ENCODE measurements at places on chromosomes 5 and 9.

GRCh38 chr9:86921151-86921923 lies 26.0 kb downstream of the GAS1 start:
- no peak for DNase-seq

GRCh38 chr5:64811050-64811640 lies 42.4 kb downstream of the CWC27 start:
- peak; percentile 42 for DNase-seq

DNA sequence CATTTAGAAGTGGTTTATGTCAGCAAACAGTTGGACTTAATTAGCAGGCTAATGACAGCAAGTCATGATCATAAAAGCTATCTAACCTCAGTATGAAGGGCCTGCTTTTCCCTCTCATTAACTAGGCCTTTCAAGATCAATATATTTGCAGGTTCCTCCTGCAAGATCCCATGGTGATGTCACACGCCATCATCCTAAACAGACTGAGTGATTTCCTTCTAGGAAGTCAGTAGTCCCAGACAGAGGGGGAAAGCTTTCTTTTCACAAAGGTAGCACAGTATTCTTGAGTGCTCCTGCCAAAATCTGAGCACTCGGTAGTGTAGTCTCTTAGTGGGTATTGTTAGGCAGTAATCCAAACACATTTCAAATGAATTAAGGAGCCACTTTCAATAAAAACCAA lies 52.5 kb downstream of the UIMC1 start:
- peak; percentile 1 for DNase-seq

DNA sequence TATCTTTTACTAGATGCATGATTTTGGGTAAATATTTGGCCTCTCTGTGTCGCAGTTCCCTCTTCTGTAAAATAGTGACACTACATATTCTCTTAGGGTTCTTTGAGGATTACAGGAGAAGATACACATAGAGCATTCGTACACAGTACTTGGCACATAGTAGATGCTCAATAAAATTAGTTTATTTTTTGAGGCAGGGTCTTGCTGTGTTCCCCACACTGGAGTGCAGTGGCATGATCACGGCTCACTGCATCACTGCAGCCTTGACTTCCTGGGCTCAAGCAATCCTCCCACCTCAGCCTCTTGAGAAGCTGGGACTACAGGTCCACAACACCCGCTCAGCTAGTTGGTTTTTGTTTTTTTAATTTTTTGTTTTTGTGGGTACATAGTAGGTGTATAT lies 1.6 kb downstream of the SCAI start:
- DNase-seq: no peak

GRCh38 chr5:95583992-95584391 lies 29.1 kb downstream of the ARSK start:
- no peak for DNase-seq

GRCh38 chr9:95261890-95262289 lies 55.6 kb downstream of the FANCC start:
- DNase-seq: no peak

DNA sequence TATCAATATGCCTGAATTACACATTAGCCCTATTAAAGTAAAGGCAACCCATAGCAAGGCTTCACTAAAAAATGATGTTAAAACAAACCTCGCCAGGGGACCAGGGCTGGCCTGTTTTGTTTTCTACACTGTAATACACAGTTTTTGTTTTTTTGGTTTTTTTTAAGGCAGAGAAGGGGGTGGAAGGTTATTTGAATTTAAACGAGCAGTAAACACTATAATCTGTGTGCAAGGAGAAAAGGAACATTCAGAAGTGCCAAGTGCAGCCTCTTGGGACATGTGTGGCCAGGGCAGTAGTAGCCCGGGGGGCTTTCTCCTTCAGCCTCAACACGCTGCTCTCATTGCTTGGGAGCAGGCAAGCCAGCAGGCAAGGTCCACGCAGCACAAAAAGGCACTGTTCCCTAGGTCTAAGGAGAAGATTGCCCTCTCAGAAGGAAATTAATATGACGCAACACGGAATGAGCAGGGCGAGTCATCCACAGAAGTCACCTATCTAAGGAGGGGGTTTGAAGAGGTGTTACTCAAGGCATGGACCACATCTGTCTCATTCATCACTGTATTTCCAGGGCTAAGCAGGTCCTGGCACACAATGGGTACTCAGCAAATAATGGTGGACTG lies 16.2 kb downstream of the SIL1 start:
- no peak for DNase-seq

- no peak for DNase-seq
Observed at GRCh38 chr9:107288701-107289100, 5.6 kb downstream of the RAD23B start.

- no peak for DNase-seq
Observed at GRCh38 chr9:93465855-93466254, 12.5 kb upstream of the FAM120AOS start.

DNA sequence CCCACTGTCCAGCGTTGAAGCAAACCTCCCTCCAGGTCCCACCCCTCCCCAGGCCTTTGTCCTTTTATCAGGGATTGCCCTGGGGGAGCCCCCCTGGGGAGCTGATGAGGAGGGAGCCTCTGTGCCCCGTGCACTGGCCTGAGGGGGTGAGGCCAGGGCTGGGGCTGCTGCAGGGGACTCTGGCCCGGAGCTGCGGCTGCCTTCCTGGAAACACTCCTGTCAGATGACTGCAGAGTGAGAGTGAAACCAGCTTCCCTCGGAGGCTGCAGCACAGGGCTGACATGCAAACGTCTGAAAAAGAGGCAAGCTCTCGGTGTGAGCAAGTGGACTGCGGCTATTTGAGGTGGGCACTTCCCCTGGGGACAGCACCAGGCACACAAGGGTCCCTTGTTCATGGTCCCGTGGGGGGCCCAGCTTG lies 4.6 kb upstream of the TRAF2 start:
- DNase-seq: peak; percentile 82

DNA sequence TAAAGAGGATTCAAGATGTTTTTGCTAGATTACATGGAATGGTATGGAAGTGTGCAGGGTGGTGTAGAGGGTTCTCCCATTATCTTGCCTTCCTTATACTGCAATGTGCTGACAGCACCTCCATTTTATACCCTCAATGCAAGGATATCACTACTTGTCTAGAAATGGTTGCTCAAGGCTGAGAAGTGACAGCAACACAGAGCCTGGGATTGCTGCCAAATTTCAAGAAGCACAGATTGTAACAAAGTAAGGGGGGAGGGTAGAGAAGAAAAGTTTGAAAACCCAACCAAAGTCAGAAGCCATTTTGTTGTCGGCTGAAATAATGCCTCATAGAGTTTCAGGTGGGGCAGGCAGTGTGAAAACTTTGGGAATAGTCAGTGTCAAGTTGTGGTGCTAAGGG lies 29.8 kb downstream of the PCDHAC2 start:
- DNase-seq: no peak

DNA sequence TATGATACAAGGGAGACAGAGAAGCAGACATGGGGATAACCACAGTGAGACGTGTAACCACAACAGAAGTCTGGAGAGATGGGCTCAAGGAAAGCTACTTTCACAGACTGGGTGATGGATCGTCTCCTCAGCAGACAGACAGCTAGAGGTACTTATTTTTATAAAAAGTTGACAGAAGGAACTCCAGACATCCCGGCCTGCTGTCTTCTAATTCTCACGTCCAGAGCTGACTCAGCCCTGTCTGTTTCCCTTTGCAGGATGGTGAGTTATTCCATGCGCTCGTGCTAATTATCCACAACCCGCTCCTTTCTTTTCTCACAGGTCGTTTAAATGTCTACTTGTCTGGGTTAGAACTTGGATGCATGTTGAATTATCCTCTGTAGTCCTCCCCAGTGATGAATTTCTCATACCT lies 304.5 kb downstream of the CWC27 start:
- peak; percentile 15 for DNase-seq

GRCh38 chr5:5765066-5765850 lies 342.8 kb downstream of the ICE1 start:
- DNase-seq: no peak

- DNase-seq: peak; percentile 44
Observed at GRCh38 chr5:122101636-122102285, 23.7 kb upstream of the LOX start.

- no peak for DNase-seq
Observed at GRCh38 chr5:112388074-112388473, 31.0 kb downstream of the EPB41L4A start.

GRCh38 chr9:14654932-14655331 lies 38.3 kb downstream of the ZDHHC21 start:
- no peak for DNase-seq

- no peak for DNase-seq
Observed at GRCh38 chr5:72167257-72167656, 60.0 kb downstream of the MAP1B start.

- no peak for DNase-seq
Observed at GRCh38 chr5:41961736-41962135, 36.7 kb downstream of the FBXO4 start.

Measured in NCI-H146 (cell line).